Activated CD4-positive, alpha-beta T cell treated with anti-CD3 and anti-CD28 coated beads, Interleukin-2, amount 10 ng/mL, durations not matched to agents 7 days and 5 days (primary cell): ENCODE measurements at places on chromosomes 6 and 20.
A peak's percentile ranks its signal among the peaks of the same experiment; 100 is the strongest.

- DNase-seq, result peak; percentile 59
These were observed 1.4 kb downstream of the ELOVL5 start for GRCh38 chr6:53347250-53347920.

DNA sequence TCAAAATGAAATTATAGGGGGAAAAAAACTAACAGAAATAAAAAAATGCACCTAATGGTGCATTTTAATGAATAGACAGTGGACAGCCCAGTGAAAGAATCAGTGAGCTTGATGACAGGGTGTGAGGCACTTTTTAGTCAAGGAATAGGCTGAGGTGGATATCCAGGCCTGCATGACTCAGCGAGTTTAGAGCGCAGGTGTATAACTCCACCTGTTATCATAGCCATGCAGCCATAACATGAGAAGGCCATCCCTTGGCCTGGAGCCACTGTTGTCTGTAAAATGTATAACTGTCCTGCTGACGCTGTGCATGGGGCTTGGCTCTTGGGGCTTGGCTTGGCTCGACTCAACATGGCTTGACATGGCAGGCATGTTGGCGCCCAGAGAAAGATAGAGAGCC, 331.5 kb upstream of the NOX3 start:
- DNase-seq, result no peak

DNA sequence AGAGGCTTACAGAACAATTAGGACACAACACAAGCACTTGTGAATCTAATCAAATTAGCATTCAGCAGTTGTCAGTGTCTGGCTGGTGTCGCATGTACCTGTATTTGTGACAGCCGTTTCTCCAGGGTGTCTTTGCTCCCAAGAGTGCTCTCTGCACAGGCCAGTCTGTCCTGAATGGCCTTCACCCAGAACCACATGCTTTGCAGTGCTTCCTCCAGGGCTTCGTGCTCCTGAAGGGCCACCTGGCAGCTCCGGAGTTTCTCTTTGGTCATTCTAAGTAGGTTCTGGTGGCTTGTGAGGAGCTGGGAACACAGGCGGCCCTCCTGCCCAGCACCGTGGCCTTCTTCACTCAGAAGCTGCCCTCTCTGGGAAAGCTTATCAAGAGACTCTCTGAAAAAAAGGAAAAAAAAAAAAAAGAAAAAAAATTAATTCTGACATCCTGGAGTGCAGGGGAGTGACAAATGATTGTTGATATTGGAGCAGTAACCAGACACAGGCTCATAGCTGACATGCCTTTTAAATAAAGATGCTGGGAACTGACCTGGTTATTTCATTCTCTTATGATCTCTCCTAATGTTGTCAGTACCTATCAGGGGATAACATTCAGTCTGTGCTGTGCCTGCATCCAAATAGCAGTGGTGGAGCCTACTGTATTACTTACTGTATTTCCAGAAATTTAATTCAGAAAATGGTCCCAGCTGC, 245.8 kb downstream of the SYNE1 start:
- no peak for DNase-seq

GRCh38 chr20:6468423-6469116, 298.9 kb upstream of the BMP2 start:
- no peak for DNase-seq

GRCh38 chr20:10591946-10592521, 81.8 kb downstream of the JAG1 start:
- no peak for DNase-seq

DNA sequence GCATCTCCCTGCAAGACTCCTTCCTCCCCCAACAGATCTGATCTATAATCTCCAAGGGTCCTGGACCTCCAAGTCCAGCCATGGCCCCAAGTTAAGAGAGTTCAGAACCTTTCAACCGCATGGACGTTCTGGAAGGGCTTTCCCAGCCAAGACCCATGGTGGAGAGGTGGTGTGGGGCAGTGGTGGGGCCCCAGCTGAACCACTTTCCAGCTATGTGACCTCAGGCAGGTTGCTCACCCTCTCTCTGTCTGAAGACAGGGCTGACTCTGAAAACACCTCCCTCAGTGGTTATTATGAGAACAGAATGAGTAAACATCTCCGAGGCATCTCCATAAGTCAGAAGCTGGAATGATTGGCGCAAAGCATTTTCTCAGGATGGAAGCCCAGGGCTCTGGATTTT, 887 bp downstream of the CLPS start:
- DNase-seq, result no peak

GRCh38 chr6:169724494-169725124, at the start of gene PHF10:
PHF10 (minus strand) TSS chr6:169724500; CDS start chr6:169723931, 569 bp downstream.
- DNase-seq, result peak; percentile 59

DNA sequence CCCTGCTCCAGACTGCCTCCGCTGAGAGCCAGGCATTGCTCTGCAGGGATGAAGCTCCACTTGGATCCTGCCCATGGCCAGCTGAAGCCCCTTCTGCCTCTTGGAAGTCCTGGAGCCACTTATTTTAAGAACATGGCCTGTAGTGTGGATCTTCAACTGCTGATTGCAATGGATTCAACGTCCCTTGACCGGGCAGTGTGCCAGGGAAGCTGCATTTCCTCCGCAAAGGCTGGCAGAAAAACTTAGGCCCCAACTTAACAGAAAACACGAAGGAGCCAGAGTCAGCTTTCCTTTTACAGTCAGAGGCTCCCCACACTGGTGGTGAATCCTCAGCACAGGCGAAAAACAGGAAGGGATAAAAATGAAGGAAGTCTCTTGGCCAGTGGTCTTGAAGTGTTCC, 26.3 kb upstream of the FOXQ1 start:
- no peak for DNase-seq

- DNase-seq, result peak; percentile 51
These were observed 132.8 kb upstream of the SPACA1 start for GRCh38 chr6:87914637-87915395.

DNA sequence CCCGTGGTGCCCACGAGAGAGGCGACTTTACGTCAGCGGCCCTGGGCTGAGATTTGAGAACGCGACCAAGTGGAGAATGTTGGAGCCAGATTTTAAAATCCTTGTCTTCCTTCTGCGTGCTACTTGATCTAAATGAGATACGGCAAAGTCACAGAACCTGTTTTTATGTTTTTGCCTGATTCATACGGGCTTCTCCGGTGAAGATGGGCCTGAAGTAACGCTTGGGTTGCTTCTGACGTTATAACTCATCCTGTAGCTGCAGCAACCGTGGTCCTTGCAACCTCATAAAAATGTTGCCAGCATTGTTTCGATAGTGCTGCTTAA, 462 bp upstream of the SLC35B3 start:
- no peak for DNase-seq

DNA sequence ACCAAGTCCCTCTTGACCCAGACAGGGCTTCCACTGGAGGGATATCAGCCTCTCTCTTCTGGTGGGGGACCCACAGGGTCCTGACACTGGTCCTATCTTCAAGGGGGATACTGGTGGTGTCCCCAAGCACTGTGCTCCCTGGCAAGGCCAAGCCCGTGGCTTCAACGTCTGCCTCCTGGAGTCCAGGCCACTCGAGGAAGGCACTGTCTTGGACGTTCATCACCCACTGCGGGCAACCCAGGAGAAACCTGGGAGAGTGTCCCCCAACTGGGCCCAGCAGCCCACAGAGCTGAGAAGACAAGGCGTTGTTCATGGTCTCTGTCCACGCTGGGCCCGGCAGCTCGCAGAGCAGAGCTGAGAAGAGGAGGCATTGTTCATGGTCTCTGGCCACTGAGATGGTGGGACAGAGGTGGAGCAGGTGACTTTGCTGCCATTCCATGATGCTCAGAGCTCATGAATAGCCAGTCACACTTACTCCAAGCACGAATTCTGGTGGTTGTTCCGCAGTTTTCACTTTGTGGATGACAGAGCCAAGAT, 37.5 kb upstream of the FRMD1 start:
- no peak for DNase-seq

DNA sequence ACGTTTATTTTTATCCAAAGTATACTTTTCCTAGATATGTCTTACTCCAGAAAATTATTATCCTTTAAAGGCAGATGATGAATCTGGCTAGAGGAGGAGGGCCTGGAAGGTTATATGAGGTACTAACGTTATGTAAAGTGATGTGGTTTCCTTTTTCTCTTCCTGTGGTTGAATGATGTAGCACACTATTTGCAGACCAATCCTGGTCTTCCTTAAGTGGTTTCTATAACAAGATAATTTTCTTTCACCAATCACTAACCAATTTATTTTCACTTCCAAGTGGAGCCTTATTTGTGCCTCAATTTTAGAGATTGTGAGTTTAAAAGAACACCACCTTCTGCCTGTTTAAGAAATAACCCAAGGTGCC, 154.6 kb upstream of the SOX4 start:
- no peak for DNase-seq

GRCh38 chr6:147603392-147604081, 95.0 kb downstream of the SAMD5 start:
- DNase-seq, result no peak
